ENCODE measurements at places on chromosomes 4 and X.

DNA sequence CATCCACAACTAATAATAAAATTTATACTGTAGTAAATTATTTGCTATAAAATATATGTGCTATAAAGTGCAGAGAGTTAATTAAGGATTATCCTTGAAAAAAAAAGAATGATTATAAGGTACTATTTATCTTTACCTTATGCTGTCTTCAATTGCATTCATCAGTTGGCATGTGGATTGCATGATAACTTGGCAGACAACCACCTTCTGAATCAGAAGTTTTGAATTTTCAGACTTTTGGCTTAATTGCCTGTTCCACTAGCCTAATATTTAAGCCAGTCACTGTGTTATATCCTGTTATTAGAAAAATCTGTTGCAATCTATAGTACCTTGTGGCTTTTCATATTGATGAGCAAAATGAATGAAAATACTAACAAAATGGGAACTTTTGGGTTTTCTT lies 1040.3 kb upstream of the PCDH10 start:
- DNase-seq = no peak

DNA sequence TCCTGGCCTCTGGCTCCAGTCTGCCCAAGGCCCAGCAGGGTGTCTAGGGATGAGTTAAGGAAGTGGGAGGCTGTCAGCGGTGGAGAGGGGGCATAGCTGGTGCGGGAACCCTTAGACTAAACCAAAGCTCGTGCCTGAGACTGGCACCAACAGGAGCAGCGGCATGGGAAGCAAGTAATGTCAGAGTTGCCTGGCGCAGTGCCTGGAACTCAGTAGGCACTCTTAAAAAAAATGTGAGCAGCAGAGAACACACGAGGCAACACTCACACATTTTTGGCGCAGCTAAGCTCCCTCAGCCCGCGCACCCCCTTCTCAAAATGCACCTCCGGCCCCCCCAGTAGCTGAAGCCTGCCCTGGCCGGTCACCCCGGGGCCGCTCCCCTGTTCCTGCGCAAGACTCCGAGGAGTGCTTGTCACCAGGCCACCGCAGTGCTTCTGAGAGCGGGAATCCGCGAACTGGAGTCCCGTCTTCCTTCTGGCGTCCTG lies 583 bp downstream of the GABRE start:
- peak; percentile 57 for DNase-seq

- DNase-seq = no peak
Measured at GRCh38 chrX:16202943-16203342, 35.7 kb downstream of the MAGEB17 start.

DNA sequence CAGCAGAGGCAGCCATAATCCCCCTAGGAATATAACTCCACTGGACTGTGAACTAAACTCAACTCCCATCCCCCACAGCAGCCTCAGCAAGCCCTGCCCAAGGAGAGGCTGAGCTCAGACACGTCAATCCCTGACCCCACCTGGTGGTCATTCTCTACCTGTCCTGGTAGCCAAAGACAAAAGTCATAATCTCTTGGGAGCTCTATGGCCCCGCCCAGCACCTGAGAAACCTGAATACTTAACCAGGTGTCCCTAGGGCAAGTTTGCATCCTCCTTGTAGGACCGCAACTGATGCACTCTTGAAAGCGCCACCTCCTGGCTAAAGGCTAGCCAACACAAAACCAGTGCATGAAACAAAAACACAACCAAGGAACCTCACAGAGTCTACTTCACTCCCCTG lies 18.4 kb downstream of the CT47B1 start:
- no peak for DNase-seq

GRCh38 chr4:173169428-173170181 lies 994 bp downstream of the GALNT7 start:
- peak; percentile 66 for DNase-seq

GRCh38 chr4:1030559-1030958 lies 19.1 kb downstream of the FGFRL1 start:
- no peak for DNase-seq
